ENCODE measurements at places on chromosomes 5 and 9.

GRCh38 chr5:94690778-94691177 is 72.3 kb downstream of the SLF1 start:
- DNase-seq = peak; percentile 14

- DNase-seq = no peak
These were observed 73.8 kb downstream of the HCN1 start for GRCh38 chr5:45622365-45622764.

DNA sequence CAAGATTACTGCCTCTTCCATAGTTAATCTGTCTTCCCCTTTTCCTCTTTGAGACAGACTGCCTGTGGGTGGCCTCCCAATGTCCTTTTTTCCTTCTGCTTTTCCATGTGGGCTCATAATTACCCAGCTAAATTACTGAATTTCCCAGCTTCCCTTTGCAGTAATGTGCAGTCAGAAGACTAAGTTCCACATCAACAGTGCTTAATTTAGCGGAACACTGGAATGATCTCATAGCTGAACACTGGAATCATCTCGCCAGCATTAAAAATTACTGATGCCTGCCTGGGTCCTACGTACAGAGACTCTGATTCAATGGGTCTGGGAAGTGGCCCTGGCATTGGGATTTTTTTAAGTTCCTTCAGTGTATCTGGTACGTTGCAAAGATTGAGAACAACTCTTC is 84.3 kb downstream of the DNAH5 start:
- DNase-seq = no peak

GRCh38 chr9:133130685-133131244 is 9.7 kb upstream of the RALGDS start:
- DNase-seq = no peak

All from fibroblast of skin of back (primary cell).